AML-193 (cell line): ENCODE measurements at places on chromosomes 7 and 10.

- no peak for DNase-seq
Observed at GRCh38 chr10:110209454-110209925, 2.1 kb downstream of the MXI1 start.

DNA sequence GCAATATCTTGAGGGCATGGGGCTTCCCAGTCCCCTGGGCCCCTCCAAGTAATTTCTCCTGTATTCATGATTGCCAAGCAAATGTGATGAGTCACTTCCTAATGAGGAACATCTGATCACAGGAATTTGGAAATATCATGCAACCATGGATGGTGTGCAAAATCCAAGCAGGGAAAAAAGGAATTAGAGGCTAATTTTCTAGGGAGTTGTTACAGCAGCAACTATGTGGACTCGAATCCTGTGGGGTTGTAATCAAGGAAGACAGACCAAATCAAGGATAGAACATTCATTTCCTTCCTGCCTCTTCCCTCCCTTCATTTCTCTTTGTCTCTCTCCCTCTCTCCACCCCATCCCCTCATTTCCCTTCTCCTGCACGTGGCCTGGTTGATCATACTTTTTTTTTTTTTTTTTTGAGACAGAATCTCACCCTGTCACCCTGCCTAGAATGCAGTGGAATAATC lies 23.9 kb upstream of the AGFG2 start:
- no peak for DNase-seq

DNA sequence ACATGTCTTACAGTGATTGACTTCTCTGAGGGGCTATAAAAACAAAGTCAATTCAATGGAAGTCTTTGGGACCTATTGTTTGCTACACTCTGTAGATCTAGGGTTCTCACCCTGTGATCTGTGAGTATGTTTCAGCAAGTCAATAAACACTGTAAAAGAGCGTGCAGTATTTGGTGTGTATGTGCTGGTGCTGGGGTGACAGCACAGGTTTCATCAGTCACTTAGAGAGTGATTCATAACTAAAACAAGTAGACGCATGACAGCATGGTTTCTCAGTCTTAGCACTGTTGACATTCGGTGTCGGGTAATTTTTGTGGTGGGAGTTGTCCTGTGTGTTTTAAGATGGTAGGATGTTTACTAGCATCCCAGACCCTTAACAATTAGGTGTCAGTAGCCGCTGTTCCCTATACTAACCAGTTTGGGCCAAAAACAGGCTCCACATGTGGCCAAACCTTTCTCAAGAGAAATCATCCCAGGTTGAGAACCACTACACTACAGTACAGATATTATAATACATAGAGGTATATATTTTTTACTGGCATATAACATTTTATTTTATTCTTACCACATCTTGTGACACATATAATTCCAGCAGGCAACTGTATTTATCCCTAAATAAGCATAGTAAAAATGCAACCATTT lies 411.8 kb downstream of the ARL4A start:
- DNase-seq: no peak

DNA sequence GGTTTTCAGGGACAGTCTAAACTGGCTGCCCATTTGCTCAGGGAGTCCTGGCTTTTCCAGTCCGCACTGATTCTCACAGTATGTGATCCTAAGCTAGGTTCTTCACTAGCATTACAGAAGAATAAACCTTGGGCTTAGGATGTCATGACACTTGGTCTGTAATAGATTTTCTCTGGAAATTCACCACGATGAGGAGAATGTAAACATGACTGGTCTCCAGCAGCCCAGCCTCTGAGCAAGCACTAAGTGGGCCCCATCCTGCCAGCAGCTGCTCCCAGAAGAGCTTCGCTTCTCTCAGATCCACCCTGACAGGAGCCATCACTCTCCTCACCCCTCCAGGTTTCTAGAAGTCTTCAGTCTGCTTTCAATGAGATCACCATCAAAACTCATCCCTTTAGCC lies 103.7 kb upstream of the ZPBP start:
- no peak for DNase-seq

DNA sequence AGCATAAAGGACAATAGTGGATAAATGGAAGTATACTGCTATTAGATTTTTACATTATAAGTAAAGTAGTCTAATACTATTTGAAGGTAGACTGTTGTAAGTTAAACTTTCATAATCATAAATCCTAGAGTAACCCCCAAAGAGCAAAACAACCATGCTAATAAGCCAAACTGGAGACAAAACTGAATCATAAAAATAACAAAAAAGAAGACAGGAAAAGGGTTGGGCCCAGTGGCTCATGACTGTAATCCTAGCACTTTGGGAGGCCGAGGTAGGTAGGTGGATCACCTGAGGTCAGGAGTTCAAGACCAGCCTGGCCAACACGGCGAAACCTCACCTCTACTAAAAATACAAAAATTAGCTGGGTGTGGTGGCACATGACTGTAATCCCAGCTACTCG lies 9.7 kb downstream of the CACUL1 start:
- DNase-seq: no peak

DNA sequence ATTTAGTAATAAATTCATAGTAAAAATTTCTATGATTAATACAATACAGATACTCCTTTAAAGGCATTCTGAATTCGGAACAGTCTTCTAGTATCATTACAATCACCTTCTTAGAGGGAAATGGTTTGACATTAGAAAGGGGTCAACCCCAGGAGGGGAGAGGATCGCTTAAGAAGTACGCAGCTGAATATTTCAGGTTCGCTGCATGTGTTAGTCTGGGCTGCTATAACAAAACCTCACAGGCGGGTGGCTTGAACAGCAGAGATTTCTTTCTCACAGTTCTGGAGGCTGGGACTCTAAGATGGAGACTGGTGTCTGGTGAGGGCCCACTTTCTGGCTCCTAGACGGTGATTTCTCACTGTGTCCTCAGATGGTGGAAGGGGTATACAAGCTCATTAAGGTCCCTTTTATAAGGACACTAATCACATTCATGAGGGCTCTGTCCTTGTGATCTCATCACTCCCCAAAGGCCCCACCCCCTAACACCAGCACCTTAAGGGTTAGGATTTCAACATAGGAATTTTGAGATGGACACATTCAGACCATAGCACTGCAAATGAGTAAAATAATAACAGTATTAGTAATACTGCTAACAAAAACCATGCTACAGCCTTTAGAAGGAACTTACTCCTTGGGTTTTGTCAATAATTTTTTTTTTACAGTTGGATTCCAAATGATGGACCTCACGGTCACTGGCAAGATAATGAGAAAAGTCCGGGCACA lies 34.0 kb downstream of the GNA12 start:
- no peak for DNase-seq
